Activated effector memory CD4-positive, alpha-beta T cell treated with Interleukin-2 at 50 U/mL for 16 hours (primary cell): ENCODE measurements at places on chromosomes 1 and 21.

DNA sequence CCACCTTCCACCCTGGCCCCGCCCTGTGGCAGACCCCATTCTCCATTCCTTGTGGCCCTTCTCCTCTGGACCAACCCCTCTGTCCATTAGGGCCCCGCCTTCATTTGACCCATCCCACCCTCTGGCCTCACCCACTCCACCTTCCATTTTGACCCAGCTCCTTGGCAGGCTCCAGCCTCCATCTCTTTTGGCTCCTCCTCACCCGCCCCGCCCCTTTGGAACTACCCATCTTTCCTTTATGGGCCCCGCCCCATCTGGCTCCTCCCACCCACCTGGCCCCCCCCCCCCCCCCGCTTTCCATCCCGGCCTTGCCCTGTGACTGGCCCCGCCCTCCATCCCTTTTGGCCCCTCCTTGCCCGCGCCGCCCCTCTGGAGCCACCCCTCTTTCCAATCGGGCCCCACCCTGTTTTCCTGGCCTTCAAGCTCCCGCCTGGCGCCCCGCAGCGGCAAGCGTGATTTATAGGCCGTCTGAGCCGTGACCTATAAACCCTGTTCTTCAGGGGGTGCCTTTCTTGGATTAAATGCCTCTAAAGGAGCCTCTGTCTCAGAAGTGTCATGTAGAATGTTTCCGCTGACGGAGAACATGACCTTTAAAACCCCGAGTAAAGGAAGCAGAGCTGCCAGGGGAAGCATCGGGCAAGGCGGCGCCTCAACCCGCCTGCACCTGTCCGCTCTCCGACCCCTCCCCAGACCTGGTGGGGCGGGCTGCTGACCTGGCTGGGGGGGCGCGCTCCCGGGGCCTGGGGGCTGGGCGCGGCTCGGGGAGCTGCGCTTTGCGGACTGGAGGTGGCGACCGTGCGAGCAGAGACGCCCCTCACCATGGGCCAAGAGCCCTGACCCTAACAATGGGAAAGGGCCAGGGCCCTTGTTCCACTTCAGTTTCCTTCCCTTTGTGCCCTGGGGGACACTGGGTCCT, 178.0 kb downstream of the CAMTA1 start:
- no peak for DNase-seq

- no peak for DNase-seq
Observed at GRCh38 chr1:62012095-62012494, 182.6 kb upstream of the L1TD1 start.

DNA sequence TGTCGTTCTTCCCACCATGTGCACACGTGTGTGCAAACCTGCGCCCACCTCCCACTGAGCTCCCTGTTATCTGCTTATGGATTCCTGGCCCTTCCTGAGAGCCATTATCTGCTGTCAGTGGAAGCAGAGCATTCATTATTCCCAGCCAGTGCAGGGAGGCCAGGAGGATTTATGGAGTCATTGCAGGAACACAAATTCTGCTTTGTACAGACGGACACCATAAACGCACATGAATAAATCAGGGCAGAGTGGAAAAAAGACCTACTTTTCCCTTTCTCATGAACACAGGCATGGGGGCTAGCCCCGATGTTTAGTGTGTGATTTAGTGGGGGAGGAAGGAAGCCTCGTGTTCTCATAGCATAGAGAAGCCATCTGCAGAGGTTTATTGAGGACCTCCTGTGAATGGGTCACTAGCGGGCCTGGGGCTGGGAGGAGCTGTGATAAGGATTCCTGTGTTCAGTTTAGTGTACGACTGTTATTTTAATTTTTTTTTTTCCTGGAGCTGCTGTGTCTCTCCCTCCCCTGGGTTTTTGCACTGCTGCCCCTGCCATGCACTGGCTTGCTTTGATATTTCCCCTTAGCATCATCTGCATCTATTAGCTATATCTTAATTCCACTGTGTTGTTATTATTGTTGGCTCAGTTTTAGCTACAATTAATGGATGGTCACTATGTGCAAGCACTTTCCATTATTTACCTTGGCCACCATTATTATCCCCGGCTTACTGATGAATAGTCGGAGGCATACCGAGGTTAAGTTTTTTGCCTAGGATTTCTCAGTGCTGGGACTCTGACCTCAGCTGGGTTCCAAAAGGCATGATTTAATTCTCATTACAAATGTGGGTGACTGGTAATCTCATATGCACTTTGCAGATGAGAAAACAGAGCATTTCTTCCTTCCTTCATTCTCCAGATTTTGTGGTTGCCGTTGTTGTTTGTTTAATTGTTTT, 33.0 kb downstream of the HUNK start:
- no peak for DNase-seq

DNA sequence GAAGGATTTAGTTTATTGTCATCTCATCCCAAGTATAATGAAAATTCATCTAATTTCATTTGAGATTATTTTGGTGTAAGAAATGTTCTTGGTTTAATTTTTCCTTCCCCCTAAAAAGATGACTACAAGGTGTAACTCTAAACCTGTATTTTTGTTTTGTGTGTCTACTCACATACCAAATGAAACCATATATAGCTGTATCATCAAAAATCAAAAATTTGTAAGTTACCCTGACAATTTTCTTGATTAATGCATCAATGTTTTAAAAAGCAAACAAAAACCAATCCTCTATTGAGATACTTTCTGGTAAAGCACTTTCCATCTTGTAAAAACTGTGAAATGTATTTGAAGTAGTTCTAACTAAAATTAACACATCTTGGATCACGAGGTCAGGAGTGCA, 30.8 kb downstream of the FH start:
- no peak for DNase-seq

GRCh38 chr1:1167841-1168450, 5.7 kb upstream of the TTLL10 start:
- DNase-seq = no peak

- no peak for DNase-seq
Observed at GRCh38 chr1:47758341-47759250, 238.6 kb downstream of the TRABD2B start.
